Right ventricle myocardium superior (tissue), 1 donor: ENCODE measurements at places on chromosomes 7 and 10.

DNA sequence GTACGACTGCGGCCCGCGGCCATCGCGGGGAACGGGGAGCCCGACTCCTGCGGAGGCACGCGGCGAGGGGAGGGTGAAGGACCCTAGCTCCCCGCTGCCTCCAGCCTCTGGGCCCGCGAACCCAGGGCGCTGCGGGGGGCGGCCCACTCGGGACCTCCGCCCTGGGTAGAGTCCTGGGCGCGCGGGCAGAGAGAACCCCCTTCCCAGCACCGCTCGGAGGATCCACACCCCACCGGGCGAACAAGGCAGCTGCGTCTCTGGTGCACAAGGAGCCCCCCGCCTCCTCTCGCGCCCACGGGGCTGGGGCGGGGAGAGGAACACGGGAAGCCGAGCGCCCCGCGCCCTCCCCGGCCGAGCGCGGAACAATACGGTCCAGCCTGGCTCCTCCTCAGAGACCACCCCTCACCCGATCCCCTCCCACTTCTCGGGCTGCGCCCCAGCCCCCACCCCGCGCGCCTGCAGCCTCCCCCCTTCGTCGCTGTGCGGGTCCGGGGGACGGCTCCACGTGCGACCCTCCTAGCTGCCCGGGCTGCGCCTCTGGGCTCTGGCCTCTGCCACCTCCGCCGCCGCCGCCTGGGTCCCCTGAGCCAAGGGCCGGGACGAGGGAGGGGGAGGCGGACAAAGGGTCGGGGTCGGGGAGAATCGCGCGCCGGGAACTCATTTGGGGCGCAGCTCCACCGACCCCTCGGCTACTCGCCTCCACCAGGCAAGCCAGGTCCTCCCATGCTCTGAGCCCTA, at the start of gene WDR86:
TSS of gene WDR86 (minus strand) at position 372 of the 738 bp plus-strand sequence. CDS start 449 bp downstream, outside the sequence.
- DNase-seq = no peak

DNA sequence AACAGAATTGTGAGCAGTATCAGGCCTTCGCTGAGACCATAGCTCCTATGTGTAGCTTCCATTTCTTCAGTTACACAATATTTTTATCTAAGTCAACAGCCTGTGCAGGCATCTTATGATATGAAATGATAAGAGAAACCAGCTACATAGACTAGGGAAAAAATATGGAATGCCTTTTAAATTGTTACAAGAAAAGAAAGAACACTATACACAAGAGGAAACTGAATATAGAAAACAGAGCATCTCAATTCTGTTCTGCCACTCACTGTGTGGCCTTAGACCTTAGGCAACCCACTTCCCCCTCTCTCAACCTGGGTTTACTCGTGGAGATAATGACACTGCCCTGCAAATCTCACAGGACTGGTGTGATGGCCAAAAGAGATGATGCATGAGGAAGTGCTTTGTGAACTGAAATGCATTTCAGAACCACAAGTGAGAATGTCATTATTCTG, 132.9 kb downstream of the LRRN3 start:
- DNase-seq = no peak

DNA sequence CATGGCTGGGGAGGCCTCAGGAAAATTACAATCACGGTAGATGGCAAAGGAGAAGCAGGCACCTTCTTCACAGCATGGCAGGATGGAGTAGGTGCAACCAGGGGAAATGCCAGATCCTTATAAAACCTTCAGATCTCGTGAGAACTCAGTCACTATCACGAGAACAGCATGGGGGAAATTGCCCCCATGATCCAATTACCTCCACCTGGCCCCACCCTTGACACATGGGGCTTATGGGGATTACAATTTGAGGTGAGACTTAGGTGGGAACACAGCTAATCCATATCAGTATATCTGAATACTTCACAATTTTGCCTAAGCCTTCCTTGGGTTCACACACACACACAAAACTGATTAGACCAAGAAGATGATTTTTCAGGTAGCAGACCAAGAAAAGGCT, 145.1 kb upstream of the COL1A2 start:
- DNase-seq = no peak

DNA sequence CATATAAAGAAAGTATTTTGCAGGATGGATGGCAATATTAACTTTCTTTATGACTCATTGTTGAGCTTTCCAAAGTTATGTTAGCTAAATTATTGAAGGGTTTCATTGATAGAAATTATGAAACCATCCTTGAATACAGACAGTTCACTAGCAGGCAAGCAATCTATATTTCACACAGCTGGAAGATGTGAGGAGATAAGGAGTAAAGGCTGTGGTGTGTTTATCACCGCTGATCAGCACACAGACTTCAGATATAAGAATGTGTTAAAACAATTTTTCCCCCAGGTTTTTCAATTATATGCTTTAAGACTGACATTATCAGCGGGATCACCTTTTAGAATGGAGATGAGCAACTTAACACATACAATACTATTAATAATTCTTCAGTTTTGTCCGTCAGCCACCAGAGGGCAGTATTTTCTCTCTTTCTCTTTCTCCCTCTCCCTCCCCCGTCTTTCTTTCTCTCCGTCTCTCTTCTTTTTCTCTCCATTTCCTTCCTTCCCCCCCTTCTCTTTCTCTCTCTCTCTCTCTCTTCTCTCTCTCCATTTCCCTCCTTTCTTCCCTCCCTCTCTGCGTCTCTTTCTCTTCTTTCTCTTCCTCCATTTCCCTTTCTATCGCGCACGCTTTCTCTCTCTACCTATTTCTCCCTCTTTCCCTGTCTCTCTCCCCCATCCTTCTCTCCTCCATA, 62.9 kb upstream of the FAM171A1 start:
- no peak for DNase-seq

DNA sequence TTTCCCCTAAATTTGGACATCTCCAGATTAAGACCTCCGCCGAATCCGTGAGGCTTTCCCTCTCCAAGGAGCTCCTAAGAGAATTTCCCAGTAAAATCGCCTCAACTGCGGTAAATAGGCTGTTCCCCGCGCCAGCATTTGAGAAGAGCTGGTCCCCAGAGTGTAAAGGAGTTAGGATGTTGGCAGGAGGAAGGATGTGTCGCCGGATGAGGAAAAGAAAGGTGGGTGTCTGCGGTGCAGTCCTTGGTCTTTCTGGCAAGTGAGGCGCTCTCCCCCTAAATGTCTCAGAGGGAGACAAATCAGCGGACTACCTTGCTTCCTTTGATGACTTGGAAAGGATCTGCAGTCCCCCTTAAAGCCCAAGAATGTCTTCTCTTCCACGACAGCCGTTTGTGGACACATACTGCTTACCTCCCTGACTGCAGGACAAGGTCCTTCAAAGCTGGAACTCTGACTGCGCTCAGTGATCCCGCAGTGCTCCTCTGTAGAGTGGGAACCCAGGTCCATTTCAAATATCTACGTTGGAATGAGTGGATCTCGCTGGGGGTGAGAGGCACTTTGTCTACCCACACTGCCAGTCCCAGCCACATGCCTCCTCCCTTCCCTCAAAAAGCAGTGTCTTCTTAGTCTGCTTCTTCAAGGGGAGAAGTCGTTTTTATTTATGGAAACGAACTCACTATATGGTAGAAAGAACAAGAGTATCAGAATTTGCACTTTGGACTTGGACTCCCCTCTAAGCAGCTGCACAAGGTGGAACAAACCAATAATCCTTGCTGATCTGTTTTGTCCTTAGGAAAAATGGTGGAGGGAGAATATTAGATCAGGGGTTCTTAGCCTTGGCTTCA, 1.1 kb upstream of the DLG5 start:
- DNase-seq = no peak

DNA sequence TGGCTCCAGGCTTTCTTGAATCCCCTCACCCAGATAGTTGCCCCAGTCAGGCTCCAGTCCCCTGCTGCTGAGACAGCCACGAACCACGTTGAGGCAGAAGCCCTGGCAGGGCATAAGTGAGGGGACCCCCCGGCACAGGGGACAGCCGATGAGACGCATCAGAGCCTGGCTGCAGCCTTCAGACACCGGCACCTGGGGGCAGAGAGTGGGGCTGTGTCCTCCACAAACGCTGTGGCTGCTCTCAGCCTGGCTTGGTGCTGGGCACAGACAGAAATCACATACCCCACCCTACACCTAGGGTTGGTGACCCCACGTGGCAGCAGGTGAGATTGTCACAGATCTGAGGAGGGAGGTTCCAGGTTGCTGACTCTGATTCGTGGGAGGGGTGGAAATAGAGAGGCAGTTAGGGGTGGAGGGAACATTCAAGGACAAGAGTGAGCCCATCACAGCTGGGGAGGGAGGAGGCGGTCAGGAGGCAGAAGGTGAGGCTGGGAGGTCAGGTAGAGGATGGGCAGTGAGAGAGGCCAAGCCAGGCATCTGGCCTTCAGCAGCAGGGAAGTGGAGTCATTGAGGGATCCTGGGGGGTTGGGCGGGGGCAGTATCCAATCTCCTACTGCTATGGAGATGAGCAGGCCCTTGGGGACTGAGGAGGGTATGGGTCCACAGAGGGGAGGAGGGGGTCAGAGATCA, 3.2 kb downstream of the GPC2 start:
- no peak for DNase-seq

DNA sequence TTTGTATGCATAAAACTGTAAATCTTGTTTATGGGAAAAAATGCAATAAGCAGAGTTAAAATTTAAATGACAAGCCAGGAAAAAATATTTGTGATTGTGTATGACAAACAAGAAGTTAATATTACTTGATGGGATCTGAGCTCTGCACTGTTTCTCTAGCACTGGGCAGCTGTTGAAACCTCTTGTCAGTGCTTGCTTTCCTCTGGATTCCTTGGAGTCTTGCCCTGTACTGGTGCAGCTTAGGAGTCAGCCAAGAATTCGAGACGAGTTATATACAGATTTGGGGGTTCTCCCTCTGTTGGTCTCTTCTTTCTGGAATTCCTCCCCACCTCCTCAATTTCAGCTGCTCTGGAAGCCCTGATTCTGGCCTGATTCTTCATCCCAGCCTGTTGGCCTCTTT, 24.3 kb upstream of the OPN4 start:
- no peak for DNase-seq

GRCh38 chr7:27199849-27200760, at the start of gene HOXA13:
Gene HOXA13, minus strand, starts transcription at chr7:27200091. Its CDS starts 14 bp downstream, at chr7:27200077.
- no peak for DNase-seq

- DNase-seq = no peak
Measured at GRCh38 chr10:127306479-127306878, 110.1 kb upstream of the INSYN2A start.

- DNase-seq = peak; percentile 19
Measured at GRCh38 chr10:132634241-132634946, 96.8 kb downstream of the INPP5A start.

DNA sequence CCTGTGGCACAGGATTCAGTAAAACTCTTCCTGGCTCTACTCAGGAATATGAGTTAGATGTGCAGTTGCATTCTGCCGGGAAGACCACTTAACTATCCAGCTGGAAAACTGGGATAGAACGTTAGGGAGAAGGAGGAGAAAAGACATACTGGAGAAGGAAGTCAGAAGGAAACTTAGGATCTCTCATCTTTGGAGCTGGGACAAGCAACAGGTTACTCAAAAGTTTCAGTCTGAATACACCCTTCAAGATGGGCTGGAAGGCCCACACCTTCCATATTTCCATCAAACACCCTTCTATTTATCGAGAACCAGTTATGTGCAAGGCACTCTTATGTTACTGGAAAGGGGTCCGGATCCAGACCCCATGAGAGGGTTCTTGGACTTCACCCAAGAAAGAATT, 440.4 kb upstream of the NRP1 start:
- DNase-seq = no peak

DNA sequence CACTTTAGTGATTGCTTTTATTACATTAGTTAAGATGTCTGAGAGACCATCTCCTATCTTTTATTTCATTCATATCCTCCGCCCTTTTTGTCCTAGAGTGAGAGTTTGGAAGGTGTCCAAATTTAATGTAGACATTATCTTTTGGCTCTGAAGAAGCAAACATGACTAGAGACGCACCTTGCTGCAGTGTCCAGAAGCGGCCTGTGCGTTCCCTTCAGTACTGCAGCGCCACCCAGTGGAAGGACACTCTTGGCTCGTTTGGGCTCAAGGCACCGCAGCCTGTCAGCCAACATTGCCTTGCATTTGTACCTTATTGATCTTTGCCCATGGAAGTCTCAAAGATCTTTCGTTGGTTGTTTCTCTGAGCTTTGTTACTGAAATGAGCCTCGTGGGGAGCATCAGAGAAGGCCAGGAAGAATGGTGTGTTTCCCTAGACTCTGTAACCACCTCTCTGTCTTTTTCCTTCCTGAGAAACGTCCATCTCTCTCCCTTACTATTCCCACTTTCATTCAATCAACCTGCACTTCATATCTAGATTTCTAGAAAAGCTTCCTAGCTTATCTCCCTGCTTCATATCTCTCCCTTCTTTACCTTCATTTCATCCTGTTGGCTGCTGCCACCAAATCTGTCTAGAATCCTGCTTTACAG, 10.4 kb upstream of the CLCN1 start:
- DNase-seq = peak; percentile 85

DNA sequence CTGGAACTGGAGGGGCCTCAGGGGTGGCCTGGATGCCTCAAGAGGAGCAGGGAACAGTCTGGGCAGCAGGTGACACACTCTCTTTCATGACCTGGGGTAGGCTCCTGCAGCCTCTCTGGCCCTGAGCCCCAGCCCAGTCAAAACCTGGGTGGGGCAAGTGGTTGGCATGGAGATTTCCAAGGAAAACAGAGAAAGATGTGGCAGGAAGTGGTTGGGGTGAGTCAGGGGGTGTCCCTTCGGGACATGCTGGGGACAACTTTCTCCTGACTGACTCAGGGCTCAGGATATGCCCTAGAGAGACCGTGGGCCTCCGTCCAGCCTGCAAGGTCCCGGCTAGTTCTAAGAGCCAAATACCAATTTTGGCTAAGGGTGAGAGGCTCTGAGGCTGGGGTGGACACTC, 2.9 kb downstream of the AQP1 start:
- DNase-seq = no peak

- peak; percentile 88 for DNase-seq
Measured at GRCh38 chr10:71921324-71922027, 42.7 kb upstream of the CHST3 start.

DNA sequence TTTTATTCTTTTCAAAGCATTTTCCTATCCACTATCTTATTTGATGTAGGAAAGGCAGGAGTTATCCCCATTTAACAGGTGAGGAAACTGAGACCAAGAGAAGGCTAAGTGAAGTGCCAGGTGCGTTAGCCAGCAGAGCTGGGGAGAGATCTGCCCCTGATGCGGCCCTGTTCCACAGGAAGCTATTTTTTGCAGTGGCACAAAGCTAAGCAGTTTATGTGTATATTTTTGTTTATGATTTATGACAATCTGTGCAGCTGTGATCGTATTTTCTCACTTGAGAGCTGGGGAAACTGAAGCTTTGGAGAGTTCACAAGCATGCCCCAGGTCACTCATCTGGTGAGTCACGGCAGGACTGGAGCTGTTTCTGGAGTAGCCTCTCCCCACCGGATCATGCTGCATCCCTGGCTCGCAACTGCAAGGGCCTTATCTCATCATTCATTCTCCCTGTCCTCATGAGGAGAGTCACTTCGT, 38.8 kb downstream of the SLC29A3 start:
- no peak for DNase-seq

- DNase-seq = no peak
Measured at GRCh38 chr7:78315119-78315518, 516.5 kb downstream of the PHTF2 start.
